ENCODE measurements at places on chromosomes 16 and 17. TPM values are rescaled to one million over a fixed set of nuclear protein-coding genes. Genes with fewer than 3 reads are reported as not detected.

The VMP1 gene
- total RNA-seq, result 248 TPM

- no peak overlapping the region for H3K27ac ChIP-seq
- H3K36me3 ChIP-seq, result no peaks in the 10 kb centered on the region
- no peak overlapping the region for H3K4me3 ChIP-seq
- no peaks in the 10 kb centered on the region for H3K27me3 ChIP-seq
- H3K4me1 ChIP-seq, result peaks cover 3% of the 10 kb centered on the region
These were observed 11.0 kb downstream of the P3H4 start for GRCh38 chr17:41800601-41801373.

DNA sequence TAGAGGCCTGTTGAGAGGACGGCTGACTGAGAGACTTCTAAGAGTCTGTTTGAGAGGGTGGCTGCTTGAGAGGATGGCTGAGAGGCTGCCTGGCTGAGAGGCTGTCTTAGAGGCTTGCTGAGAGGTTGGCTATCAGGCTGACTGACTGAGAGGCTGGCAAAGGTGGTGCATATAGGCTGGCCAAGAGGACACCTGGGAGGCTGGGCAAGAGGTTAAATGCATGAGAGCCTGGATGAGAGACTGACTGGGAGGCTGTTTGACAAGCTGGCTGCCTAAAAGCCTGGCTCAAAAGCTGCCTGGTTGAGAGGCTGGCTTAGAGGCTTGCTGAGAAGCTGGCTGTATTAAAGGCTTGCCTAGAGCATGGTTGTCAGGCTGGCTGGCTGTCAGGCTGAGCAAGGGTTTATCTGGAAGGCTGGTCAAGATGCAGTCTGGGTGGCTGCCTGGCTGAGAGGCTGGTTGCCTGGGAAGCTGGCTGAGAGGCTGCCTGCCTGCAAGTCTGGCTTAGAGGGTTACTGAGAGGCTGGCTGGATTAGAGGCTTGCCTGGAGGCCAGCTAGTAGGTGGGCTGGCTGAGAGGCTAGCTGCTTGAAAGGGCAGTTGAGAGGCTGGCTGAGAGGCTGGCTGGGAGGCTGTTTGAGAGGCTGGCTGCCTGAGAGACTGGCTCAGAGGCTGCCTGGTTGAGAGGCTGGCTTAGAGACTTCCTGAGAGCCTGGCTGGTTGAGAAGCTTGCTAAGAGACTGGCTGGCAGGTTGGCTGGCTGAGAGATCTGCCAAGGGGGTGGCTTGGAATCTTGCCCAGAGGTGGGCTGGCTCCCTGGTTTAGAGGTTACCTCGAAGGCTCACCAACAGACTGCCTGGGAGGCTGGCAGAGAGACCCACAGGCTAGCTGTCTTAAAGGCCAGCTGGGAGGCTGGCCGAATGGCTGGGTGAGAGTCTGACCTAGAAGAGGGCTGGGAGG lies 38.3 kb upstream of the ACSM2B start:
- no peak overlapping the region for H3K4me3 ChIP-seq
- no peaks in the 10 kb centered on the region for H3K36me3 ChIP-seq
- no peak for DNase-seq
- no peaks in the 10 kb centered on the region for H3K4me1 ChIP-seq
- H3K27ac ChIP-seq, result no peak overlapping the region
- peaks cover 20% of the 10 kb centered on the region for H3K27me3 ChIP-seq

- no peaks in the 10 kb centered on the region for H3K27me3 ChIP-seq
- H3K4me1 ChIP-seq, result peaks cover 6% of the 10 kb centered on the region
- no peak overlapping the region for H3K27ac ChIP-seq
- H3K36me3 ChIP-seq, result peaks cover 11% of the 10 kb centered on the region
These were observed 9.9 kb downstream of the PSME3IP1 start for GRCh38 chr16:57175896-57176295.

DNA sequence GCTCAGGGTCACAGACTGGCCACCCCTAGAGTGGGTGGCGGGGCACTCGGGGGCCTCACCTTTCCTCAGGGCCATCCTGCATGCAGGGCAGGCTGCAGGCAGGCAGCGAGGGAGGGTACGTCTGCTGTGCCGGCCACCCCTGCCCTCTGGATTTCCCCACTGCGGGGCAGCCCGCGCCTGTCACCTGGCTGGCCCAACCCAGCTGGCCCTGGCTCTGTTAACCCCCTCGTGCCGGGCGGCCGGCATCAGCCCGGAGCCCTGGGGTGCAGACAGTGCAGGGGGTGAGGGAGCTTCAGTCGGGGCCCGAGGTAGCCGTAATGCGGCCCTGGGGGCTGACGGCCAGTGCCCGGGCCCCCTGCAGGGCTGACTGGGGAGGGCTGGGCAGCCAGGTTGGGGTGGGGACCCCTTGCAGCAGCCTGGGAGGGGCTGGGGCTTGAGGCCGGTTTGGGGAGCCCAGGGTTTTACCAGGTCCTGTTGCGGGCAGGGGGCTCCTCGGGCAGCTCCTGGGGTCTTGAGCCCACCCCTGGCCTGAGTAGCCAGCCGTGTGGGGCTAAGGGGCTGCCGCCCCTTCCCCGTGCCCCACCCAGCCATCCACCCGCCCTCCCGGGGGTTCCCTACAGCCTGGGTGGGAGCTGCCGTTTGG lies at the start of gene IGFALS:
TSS of gene IGFALS (minus strand) at position 128 of the 643 bp plus-strand sequence. CDS start at position 75, 53 bp downstream.
- H3K36me3 ChIP-seq, result peaks cover 7% of the 10 kb centered on the region
- H3K27ac ChIP-seq, result no peak within 1 kb of the TSS
- H3K4me1 ChIP-seq, result no peaks in the 10 kb centered on the region
- no peak for DNase-seq

DNA sequence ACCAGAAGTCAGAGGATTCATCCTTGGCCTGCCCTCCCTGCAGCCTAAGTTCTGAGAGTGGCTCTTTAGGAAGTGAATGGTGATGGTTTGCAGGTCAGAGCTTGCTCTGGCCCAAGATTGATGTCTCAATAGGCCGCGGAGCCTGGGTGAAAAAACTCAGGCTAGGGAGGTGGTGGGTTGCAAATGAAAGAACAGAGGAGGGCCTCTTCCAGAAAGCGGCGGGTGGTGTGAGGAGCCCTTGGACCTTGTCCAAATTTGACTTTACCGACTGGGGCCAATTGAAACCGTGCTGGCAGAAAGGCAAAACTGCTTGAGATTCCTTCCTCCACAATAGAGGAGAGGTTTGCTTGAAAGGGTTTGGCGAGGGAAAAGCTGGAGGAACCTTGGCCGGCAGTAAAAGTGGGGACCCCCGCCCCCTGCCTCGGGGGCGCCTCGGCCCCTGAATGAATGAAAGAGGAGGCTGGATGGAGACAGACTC lies 331.3 kb downstream of the SEC14L1 start:
- peak; percentile 26 for DNase-seq
- H3K36me3 ChIP-seq, result peaks cover 77% of the 10 kb centered on the region
- peak overlapping the region; percentile 87 for H3K27ac ChIP-seq

- no peaks in the 10 kb centered on the region for H3K36me3 ChIP-seq
- H3K27ac ChIP-seq, result no peak overlapping the region
- H3K4me3 ChIP-seq, result no peak overlapping the region
- DNase-seq, result no peak
These were observed 37.5 kb downstream of the CREBBP start for GRCh38 chr16:3842994-3843393.

Measured in activated CD8-positive, alpha-beta T cell treated with anti-CD3 and anti-CD28 coated beads for 36 hours (primary cell).